ENCODE measurements at places on chromosomes 7 and 10.

GRCh38 chr10:105844241-105844640 lies 1203.2 kb downstream of the SORCS3 start:
- DNase-seq: no peak

DNA sequence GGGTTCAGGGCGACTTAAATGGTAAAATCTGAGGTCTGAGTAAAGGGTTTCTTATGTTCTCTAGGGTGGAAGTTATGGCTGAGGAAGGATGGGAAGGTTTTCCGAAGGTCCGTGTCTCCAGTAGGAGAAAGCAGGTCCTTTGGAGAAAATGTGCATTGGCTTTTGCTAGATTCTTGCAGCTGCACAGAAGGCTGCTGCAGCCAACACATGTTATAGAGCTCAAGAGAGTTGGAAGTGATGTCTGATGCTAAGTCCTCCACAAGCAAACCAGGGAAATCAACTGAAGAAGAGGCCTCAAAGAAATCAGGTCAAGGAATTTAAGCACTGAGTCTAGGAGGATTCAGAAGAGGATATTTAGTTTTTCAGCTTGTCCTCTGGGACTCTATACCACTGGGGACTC lies 404.6 kb downstream of the LRMDA start:
- DNase-seq: no peak

- DNase-seq: no peak
Measured at GRCh38 chr7:121793716-121794115, 79.2 kb upstream of the PTPRZ1 start.

DNA sequence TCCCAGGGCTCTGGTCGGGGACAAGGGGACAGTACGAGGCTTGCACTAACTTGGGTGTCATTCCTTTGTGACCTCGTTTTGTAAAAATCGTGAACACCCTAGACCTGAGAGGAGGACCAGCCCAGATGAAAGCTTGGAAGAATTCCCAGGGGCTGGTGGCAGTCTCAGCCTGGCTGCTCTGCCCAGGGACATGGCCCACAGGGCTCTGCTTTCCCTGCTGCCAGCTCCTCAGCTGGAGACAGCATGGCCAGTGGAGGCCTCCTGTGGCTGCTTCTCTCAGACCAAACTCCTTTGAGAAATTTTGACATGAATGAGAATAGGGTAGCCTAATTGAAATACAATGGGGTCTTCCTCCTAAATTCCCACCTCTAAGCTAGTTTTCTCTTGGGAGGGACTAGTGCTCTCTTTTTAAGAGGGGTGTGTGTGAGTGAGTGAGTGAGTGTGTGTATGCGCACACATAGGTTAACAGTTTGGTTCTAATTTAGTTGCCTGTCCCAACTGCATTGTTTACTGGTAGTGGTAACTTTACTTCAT lies 140.3 kb upstream of the EFCAB10 start:
- DNase-seq: no peak

DNA sequence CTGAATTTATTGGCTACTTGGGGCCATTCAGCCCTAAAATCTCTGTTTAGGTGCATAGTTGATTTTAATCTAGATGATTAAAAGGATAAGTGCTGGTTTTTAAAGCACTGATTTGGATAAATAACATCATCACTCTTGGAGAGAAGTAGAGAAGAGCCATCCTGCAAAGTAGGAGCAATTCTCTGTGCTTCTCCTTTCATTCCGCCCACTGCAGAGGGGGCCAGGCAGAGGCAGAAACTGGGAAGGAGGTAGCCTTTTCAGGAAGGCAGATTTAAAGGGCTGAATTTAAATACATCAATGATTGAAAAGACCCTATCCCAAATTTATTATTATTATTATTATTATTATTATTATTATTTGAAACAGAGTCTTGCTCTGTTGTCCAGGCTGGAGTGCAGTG lies 14.1 kb downstream of the MAP3K8 start:
- DNase-seq: no peak

GRCh38 chr7:105188201-105188600 lies 174.2 kb downstream of the KMT2E start:
- no peak for DNase-seq

DNA sequence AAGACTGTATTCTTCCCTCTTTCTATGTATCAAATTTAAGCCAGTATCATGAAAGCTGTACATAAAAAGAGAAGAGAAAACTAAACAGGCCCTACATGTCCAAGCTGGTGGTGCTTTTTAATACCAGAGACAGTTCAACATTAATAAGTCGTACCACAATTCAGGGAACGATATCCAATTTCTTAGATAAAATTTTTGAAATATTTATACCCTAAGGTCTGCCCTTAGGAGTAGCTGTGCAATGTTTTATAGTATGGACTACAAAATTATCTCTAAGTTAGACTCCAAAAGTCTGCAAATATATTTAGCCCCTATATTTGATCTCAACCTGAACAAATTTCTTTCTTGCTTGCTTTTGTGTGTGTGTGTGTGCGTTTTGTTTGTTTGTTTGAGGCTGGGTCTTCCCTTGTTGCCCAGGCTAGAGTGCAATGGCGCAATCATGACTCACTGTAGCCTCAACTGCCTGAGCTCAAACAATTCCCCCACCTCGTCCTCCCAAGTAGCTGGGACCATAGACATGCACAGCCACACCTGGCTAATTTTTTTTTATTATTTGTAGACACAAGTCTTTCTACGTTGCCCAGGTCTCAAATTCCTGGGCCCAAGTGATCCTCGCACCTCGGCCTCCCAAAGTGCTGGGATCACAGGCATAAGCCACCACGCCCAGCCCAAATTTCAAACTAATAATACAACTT lies 13.2 kb downstream of the ARHGAP19 start:
- DNase-seq: no peak

GRCh38 chr7:5419539-5420066 lies 4.0 kb downstream of the TNRC18 start:
- DNase-seq: no peak

DNA sequence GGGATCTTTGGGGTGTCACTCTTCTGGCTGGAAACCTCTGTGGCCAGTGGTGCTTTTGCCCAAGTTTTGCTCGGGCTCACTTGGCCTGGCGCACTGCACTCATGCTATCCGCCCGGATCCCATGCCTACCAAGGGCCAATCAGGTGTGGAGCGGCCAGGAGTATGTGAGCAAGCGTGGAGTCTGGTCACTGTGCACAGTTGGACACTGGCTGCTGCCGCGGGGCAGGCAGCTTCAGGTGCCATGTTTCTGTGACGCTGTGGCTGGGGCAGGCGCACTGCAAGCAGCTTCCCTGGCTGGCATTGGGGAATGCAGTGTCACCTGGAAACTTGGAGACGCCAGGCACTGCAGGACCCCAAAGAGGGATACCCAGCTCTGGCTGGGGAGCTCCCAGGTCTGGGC lies 45.3 kb downstream of the NEUROG3 start:
- DNase-seq: no peak

GRCh38 chr10:119357412-119358151 lies 150.2 kb downstream of the GRK5 start:
- DNase-seq: no peak

DNA sequence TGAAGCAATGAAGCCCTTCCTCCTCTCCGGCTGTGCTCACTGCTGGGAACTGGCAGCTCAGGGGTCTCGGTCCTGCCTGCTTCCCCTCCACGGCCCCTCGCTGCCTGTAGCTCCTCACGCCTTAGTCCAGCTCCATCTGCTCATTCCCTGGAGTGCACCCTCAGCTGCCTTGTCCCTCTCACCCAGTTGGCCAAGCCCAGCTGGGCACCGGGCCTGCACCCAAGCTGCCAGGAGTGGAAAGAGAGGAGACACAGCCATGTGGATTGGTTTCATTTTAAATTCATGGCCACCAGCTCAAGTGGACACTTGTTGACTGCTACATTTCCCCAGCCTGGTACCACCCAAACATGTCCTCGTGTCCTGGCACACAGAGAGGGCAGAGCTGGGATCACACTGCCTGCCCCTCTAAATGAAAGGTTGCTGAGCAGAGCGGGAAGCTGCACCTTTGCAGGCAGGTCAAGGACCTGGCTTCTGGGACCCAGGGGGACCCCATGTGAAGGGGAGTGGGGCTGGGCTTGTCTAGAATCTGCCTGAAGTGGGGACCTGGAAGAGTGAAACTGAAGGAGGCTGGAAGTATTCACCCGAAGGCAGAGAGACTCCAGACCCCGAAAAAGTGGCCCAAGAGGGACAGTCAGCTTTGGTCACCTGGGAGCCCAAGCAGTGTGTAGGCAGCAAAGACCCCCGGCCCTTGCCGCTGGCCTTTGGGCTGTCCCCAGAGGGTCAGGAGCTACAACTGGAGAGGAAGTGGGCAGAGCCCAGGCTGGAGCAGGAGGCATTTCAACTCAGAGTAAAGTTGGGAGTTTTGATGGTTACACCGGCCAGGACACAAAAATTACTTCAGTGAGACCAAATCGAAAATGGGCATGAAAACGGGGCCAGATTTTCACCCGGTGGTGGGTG lies 15.0 kb upstream of the BNIP3 start:
- DNase-seq: no peak

DNA sequence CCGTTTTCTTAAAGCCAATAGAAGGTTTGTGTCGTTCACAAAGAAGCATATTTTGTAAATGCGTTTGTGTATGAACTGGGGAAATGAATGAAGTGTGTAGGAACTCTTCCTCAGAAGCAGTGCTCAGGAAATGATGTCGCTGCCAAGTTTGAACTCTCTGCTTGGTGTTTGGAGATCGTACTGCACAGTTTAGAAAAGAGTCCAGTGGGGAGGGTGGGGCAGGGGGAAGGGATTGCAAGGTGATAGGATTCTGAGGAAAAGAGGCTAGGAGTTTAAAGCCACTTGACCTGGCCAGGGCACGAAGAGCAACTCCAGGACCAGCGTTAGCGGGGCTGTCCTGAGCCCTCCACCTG lies 122.2 kb downstream of the CUBN start:
- DNase-seq: no peak

GRCh38 chr7:101740981-101741725 lies 76.3 kb upstream of the CUX1 start:
- DNase-seq: no peak

GRCh38 chr7:4718075-4718474 lies 36.0 kb downstream of the FOXK1 start:
- no peak for DNase-seq

DNA sequence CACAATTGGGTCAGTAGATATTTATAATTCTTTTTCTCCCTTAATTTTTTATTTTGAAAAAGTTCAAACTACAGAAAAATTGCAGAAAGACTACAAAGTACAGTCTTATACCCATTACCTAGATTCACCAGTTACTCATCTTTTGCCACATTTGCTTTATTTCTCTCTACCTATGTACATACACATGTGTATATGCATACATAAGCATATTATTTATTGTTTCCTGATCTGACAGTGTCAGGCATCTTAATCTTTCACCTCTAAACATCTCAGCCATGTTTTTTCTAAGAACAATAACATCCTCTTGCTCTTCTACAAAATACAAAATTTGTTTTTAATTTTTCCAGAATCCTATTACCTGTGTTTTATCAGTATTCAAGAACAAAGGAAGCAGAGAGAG lies 68.4 kb upstream of the OIT3 start:
- DNase-seq: no peak

DNA sequence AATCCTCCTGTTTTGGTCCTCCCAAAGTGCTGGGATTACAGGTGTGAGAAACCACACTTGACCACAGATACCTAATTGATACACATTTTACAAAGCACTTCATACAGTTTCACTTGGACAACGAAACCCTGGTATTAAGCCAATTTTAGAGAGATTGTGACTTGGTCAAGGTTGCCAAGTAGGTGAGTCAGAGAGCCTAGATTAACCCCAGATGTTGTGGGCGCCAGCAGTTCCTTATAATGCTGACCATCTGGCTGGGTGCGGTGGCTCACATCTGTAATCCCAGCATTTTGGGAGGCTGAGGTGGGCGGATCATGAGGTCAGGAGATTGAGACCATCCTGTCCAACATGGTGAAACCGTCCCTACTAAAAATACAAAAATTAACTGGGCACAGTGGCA lies 4.9 kb upstream of the PHKG1 start:
- DNase-seq: no peak

- no peak for DNase-seq
Measured at GRCh38 chr7:115191526-115191925, 269.6 kb downstream of the MDFIC start.

DNA sequence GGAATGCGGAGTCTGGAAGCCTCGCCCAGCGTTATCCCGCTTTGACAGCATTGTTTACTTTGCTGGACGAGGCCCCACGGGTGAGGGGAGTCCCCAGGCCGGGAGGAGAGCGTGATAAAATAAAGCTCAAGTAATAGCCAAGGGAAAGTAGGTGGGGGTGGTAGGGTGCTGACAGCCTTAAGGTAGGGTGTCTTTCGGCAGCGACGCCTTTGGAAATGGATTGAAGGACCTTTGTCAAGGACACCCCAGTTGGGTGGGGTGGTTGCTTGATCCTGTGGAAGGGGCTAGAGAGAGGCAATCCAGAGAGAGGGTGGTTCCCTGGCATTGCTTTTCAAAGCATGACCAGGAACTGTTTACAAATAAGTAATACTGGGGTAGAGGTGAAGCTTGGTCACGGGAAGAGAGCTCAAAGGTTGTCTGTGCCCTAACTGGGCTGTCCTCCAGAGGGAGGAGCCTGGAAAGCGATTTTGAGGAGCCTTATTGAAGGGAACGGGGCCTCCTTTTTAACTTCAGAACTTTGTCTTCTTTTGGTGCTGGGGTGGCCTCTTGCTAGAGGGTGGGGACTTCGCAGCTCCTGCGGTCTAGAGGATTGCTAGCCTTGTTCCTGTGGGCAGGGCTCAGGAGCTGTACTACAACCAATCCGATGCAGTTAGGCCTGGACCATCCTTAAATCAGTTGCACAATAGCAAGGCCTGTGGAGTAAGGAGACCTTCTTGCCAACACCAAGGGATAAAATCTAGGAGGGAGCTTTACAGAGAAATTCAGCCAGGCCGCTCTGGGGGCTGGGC lies 1.3 kb downstream of the EIF4EBP2 start:
- no peak for DNase-seq

DNA sequence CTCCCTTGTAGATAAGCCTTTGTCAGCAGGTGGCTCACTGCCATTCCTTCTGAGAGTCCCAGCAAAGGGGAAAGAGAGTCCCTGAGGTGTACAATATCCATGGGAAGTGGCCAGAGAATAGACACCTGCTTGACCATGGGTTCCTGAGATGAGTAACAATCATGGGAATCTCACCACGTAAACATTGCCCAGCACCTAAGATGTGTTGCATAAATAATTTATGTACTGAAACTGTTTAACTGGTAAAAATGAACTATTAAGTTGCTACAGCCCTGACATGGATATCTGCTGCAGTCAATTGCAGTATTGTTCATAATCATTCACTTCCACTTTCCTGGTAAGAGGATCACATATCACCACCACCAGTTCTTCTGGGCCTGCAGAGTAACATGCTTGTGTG lies 123.8 kb upstream of the INHBA start:
- DNase-seq: no peak

- no peak for DNase-seq
Measured at GRCh38 chr10:12540341-12540781, 191.0 kb downstream of the CAMK1D start.

GRCh38 chr7:89477991-89478390 lies 676.3 kb upstream of the STEAP1 start:
- DNase-seq: no peak

GRCh38 chr7:11539853-11540252 lies 292.1 kb downstream of the THSD7A start:
- no peak for DNase-seq

Measured in activated naive CD4-positive, alpha-beta T cell (primary cell).